Forelimb muscle (tissue), 1 donor: ENCODE measurements at places on chromosomes 7 and 10.

DNA sequence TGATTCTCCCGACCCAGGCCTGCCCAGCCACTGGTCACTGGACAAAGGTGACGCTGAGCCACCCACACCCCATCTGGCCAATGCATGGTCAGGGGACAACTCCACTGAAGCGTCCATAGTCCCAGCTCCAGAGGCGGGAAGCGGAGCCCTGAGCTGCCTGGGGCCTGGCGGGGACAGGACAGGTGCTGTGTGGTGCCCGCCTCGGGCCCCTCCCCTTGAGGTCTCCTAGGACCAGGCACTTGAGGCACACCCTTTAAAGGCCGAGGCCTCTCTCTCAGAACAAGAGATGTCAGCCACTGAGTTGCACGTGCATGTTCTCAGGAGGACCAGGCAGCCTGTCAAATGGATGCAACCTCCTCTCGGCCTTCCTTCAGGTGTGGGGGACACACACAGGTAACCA, 52.5 kb upstream of the PPP2R2D start:
- no peak for DNase-seq

- no peak for DNase-seq
Observed at GRCh38 chr10:93417266-93417665, 64.9 kb downstream of the MYOF start.

DNA sequence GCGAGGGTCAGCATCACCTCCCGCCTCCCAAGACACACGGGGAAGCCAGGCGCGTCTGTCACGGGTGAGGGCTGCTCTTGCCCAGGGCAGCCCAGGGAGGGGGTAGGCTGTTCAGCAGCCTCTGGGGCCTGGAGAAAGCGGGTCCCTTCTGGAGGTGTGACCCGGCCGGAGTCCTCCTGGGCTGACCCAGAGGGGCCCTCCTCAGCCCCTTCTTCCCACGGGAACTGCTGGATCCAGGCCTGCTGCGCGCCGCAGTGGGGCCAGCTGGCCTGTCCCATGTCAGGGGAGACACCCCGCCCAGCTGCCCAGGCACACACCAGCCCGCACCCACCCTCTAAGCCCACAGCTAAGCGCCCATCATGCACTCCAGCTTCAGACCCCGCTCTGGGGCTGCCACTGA, 41.8 kb downstream of the INSIG1 start:
- DNase-seq: no peak

GRCh38 chr10:91340613-91341362, 69.4 kb upstream of the HECTD2 start:
- DNase-seq: peak; percentile 17

- peak; percentile 60 for DNase-seq
Observed at GRCh38 chr10:58781873-58782488, 269.3 kb downstream of the BICC1 start.

DNA sequence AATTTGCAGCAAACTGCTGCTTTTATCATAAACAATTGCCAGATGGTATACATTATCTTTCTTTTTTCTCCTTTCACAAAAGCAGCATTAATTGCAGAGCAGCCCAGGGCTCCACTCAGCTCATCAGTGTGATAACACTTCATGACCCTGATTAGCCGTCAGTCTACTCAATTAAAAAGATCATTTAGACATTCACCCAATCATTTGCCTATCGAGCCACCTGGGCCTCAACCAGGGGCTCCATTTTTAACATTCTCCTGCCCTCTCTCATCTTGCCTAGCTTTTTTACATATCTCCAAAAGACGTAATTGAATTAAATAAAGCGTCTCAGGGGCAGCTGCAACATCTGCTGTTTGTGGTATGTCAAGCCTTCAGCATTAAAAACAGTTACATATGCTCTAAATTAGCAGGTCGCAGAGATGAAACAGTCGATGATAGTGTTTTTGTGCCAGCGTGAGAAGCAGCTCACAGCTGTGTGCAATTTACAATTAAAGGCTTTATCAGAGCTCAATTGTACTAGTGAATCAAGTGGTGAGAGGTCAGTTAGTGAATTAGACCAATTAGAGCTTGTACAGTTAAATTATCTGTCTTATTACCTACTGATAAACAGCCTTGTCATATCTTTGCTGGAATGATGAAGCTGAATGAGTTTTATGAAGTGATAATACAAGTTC, 522.5 kb downstream of the ETV1 start:
- no peak for DNase-seq

DNA sequence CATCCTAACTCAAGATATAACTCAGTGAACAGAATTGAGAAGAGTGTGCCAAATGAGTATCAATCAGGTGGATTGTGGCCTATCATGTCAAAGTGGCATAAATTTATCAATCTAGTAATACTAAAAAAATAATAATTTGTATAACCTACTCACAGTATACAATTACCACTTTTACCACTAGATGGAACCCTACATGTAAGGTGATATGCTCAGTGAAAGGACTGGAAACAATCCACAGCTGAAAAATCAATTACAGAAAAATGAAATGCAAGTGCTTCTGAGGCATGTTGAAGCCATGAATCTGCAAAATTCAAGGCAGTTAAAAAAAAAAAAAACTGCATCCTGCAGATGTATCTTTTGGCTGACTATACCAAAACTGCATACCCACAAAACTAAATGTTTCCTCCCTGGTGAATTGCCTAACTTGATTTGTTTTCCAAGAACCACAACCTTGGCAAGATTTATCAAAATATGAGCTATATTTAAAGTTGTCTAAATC, 13.9 kb downstream of the ARHGAP19 start:
- peak; percentile 80 for DNase-seq

DNA sequence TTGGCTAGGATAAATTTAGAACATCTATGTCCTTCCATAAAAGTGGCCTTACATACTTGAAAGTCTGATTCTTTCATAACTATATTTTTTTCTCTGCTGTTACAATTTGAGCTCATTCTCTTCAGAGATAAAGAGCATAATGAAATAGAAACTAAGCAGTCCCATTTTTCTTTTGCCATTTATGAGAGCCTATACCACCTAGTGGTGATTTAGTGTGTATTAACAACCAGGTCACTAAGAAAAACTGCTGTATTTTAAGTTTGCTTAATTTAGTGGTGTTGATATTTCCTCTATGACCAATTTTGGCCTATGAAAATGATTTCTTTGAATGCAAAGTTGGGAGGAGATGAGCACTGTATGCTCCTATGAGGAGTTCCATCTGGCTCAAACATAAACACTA, 88.7 kb upstream of the ZWINT start:
- DNase-seq: no peak

DNA sequence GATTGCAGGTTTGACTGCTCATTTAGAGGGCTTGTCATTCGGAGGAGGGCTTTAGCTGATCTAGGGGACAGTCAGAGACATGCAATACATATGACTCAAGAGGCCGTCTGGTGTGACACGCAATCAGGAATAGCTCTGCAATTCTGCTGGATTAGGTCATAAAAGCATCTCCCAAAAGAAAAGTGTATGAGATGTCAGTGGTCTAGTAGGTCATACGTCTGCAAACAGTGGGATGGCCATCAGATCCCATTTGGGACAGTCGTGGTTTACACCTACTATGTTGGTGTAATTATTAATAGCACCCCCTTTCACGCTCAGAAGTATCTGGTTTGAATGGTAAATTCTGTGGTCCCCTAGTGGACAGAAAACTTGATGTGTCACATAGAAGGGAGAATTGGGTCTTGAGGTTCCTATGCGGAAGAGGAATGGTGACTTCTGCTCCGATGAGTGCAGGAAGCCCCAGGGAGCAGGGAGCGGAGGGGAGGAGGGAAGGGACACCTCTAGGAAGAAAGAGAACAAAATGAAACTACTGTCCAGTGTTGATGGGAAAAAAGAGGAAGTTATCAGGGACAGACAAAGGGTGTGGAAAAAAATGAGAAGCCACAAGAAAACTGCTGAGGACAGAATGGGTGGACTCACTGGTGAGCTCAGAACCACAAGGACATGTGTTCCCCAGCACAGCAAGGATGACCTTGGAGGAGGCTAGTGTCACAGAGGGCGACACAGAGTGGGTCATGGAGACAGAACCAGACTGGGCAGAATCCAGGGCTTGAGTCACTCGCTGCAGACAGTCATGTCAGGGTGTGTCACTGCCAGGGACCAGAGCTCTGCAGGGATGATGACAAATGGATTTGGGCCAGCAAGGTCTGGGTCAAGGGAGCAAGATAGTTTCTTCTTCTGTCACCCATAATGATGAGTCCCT, 59.9 kb downstream of the MAP3K8 start:
- no peak for DNase-seq

GRCh38 chr10:9759596-9759995, 1258.1 kb upstream of the CELF2 start:
- no peak for DNase-seq

DNA sequence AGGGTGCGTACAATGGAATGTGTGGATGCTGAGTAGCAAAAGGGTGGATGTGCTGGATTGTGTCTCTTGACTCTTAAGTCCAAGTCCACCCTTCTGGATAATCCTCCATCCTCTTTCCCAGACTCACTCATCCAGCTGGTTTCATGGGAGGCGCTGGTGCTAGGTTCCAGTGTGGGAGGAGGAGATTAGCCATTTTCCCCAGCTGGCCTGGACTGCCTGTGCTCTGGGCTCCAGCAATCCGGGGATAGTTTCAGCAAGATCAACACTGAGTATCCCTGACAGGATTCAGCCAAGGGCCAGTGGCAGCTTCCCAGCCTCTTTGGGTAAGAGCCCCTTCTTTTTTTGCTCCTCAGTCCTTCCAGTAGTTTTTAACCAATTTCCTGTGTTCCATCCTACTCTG, 21.6 kb upstream of the TRIL start:
- DNase-seq: no peak

GRCh38 chr7:1950066-1950451, 280.0 kb downstream of the ELFN1 start:
- no peak for DNase-seq

- no peak for DNase-seq
Observed at GRCh38 chr7:24835643-24836042, 78.4 kb upstream of the GSDME start.

GRCh38 chr7:157684157-157684908, 347.5 kb downstream of the DNAJB6 start:
- DNase-seq: no peak

DNA sequence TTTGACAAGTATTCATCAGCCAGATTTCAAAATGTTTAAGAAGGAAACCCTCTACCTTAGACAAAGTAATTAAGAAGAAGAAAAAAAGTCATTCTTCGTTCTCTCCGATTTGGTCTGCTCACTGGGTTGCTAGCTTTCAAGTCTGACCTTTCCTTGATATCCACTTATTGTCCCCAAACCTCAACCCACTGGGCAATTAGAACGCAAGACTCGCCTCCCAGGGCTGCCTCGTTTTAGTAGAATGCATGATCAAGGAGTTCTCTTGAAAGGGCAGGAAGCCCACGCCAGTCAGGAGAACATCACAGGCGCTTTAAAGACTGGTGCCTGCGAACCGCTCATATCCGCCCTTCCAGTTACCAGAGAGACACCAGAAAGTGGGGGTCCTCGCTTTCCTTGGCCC, 637.7 kb downstream of the PARD3 start:
- no peak for DNase-seq
